ENCODE measurements at places on chromosomes 13 and 19.

DNA sequence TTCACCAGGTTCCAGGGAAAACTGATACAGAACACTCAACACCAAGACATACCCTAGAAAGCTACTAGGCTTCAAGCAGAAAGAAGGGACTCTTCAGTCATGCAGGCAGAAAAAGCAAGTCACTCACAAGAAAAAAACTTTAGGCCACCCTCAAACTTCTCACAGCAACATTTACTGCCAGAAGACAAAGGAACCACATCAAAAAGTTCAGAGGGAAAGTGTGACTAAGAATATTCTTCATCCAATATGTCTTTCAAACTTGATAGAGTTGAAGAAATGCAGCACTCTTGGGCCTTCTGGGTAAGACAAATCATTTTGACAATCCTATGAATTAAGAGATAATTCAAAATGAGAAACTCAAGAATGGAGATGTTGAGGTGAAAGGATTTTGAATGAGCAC lies 7.7 kb downstream of the DZIP1 start:
- DNase-seq, result no peak

- DNase-seq, result peak; percentile 85
Observed at GRCh38 chr19:49937750-49938381, 8.6 kb upstream of the NUP62 start.

- no peak for DNase-seq
Observed at GRCh38 chr13:47999973-48000372, 1.1 kb downstream of the SUCLA2 start.

- DNase-seq, result no peak
Observed at GRCh38 chr13:113630296-113630695, 27.7 kb downstream of the ATP4B start.

- no peak for DNase-seq
Observed at GRCh38 chr19:1276628-1277022, 1.3 kb downstream of the FAM174C start.

DNA sequence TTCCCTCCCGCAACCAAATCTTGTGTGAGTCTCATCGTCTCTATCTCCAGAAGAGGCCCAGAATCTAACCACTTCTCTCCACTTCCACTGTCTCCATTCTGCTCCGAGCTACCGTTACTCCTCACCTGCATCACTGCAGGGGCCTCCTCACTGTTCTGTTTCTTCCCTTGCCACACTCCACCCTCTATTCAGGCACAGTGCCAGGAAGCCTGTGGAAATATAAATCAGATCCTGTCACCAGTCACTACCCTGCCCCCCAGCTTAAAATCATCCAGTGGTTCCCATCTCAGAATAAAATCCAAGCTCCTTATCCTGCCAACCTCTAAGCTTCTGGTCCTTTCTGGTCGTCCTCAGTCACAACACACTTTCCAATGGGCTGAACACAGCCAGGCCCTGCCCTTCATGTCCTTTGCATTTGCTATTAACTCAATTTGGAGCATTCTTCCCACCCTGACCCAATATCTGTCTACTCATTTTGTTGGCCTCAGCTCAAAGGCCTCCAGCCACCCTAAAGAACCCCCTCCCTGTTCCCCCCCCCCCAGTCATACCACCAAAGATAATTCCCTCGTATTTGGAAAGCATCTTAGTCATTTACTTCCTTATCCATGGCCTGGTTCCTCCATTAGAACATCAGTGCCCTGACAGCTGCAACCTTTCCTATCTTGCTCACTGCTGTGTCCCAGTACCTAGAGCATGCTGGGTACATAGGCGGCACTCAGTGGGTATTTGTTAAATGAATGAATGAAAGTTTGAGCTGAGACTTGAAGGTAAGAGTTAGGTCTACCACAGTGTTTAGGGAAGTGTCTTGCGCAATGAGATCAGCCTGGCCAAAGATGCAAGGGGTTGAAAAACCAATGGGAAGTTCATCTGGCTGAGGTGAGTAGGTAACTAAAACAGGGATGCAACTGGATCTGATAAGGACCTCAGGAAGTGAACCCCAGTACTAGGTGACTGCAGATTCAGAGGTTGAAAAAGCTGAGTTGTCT lies 24.4 kb downstream of the ZNF175 start:
- no peak for DNase-seq

GRCh38 chr19:46715975-46716671 lies 791 bp downstream of the PRKD2 start:
- no peak for DNase-seq

All from islet precursor cell (in vitro differentiated cells).